ENCODE measurements at places on chromosomes 4 and X.
A peak's percentile ranks its signal among the peaks of the same experiment; 100 is the strongest.

DNA sequence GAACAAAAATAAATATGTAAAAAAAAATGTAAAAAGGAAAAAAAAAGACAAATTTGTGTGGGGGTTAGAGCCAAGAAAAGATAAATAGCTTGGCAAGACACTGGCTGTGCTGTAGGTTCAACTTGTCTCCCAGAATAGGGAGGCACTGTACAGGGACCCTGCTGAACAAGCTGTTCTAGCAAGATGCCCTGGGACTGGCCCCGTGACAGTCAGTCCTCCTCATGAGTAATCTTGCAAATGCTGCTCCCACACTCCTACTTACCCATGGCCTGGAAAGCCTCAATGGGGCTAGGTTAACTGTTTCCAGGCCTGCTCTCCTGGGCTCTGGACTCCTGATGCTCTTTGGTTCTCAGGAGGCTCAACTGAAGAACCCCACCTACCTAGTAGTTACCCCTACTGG is 106.8 kb downstream of the ATG4A start:
- no peak for DNase-seq

DNA sequence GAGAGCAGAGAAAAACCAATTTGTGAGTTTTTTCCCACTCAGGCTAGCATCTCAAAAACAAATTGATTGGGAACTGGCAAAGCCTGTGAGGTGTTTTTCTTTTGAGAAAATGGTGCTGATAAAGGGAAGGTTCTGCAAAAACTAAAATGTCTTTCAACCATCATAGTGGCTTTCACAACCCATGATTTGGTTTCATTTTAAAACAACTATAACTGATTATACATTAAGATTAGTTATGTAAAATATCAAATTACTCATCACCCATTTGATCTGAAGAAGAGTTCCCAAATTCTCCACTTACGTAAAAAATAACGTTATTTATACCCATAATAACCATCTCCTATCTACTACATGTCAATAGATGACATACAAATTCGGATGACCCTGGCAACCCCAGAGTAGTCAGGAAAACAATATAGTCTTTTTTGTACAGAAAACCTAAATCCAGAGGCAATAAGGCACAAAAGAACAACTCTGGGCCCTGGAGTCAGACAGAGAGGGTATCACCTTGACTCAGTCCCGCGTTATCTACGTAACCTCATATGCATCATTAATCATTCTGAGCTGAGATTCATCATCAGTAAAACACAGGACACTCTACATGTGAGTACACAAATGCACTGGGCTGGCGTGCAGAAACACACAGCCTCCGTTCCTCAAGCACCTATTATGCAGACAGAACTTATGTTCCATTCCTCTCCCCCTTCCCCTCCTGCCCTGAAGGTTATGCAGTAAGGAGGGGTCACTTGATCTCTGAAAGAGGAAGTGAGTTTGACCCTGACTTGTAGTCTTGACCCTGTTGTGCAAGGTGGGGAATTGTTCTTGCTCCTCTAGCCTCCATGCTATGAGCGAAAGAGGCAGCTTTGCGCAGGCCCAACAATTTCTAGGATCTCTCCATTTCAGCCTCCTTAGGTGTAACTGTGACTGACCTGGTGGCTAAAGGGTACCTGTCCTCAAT is 82.2 kb downstream of the SLC9A7 start:
- no peak for DNase-seq

DNA sequence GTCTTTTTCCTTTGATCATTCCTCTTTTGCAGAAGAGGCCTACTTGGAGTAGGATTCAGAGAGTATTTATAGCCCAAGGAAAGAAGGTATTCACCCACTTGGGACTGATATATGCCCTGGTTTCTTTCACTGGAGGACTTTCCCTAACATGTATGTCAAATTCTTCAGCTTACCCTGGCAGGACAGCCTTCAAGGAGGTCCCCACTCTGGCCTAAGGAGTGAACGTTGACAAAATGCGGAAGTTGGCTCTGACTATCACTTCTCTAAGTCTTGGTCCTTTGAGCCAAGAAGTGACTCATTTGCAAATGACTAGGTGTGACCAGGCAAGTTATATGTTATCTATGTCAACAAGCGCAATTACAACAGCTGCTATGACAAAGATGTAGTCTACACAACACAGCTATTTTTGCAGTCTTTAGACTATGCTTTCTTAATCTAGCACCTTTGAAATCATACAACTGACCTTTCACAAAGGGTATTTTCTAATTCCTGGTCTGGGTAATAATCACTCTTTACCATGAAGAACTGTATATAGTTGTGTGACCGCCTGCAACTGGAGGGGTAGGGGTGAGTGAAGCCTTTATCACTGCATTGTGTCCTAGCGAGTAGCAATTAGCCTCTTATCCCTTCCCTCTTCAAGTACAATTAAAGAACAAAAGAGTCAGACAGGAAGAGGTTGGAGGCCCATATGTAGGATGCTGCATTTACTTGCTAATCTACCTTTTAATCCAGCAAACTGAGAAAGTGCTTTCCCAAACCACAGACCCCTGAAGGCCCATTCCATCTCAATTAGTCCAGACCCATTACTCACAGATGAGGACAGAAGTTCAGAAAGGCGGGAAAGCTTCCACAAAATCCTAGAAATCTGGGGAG is 50.1 kb downstream of the RASGEF1B start:
- no peak for DNase-seq

GRCh38 chr4:38396845-38397547 is 267.0 kb upstream of the KLF3 start:
- DNase-seq: no peak

DNA sequence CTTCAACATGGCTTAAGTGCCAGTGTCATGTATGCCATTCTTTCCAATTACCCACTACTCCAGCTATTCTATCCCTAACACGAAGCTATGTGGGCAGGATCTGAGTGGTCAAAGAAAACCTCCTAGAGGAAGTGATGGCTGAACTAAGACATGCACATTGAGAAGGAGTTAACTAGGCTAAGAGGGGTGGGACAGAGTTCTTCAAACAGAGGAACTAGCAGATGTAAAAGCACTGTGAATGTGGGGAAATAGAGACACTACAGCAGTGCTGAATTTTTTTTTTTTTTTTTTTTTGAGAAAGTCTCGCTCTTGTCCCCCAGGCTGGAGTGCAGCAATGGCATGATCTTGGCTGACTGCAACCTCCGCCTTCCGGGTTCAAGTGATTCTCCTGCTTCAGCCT is 6.2 kb downstream of the JCHAIN start:
- no peak for DNase-seq

DNA sequence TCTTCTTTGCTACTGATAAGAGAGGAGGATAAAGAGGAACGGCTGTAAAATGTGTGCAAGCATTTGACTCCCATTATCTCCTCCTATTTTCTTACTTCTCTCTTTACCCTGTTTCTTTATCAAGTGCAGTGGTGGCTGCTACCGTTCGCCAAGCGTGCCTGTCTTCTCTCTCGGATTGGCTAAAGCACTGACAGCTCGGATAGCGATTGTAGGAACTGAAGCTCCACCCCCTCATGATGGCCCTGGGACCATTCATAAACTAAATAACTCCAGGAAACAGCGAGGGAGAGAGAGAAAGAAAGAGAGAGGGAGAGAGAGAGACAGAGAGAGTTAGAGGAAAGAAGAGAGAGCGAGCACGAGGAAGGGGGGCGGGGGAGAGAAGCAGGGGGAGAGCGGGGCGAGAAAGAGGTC is 305 bp upstream of the MAB21L2 start:
- DNase-seq: no peak

GRCh38 chr4:147287588-147287890 is 193.4 kb upstream of the EDNRA start:
- DNase-seq: no peak

GRCh38 chr4:185470501-185471195 is 885 bp downstream of the CCDC110 start:
- DNase-seq: peak; percentile 10

GRCh38 chr4:54390670-54391069 is 161.6 kb downstream of the PDGFRA start:
- DNase-seq: no peak

DNA sequence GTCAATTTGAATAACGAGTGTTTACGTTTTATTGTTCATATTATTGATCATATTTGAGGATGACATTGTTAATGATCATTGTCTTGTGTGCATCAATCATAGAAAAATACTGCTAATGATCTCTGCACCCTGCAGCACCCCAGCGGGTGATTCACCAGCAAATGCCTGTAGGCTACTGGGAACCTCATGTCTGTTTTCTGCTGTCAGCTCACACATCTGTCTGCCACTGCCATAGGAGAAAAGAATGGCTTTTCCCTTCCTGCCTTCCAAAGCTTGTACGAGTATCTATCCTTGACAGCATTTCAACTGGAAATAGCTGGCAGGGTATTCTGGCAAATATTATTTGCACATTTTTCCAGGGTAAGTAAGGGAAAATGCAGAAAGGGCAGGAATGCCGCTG is 272.1 kb upstream of the TRAM1L1 start:
- DNase-seq: no peak

DNA sequence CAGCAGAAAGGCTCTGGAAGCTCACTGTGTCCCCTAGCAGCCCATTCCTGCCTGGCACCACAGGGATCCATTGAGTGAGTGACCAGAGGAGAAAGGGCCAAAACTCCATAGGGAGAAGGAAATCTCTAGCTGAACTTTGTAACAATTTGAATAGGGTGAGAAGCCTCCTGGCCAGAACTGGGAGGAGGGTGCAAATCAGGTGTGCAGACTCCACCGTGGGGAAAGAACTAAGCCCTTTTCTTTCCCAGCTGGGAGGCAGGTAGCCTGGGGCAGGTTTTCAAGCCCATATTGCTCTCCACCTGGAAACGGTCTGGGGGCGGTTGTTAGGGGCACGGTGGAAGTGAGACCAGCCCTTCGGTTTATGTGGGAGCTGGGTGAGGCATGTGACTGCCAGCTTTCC is 227.2 kb downstream of the SNCA start:
- DNase-seq: no peak

- DNase-seq: no peak
Measured at GRCh38 chr4:159401791-159402380, 299.0 kb downstream of the RAPGEF2 start.

- DNase-seq: no peak
Measured at GRCh38 chr4:6318206-6318605, 48.6 kb downstream of the WFS1 start.

GRCh38 chr4:124429746-124430250 is 282.7 kb downstream of the ANKRD50 start:
- DNase-seq: no peak

All from activated CD8-positive, alpha-beta memory T cell treated with anti-CD3 and anti-CD28 coated beads for 48 hours (primary cell).